ENCODE measurements at places on chromosomes 3 and 15. TPM values are rescaled to one million over a fixed set of nuclear protein-coding genes. Genes with fewer than 3 reads are reported as not detected.

SLC28A1 gene
- not detected for total RNA-seq

MYH15 gene
- total RNA-seq = 0.36 TPM

SAMMSON gene
- not detected for total RNA-seq

TMC3 gene
- not detected for total RNA-seq

KLHL40 gene
- total RNA-seq = not detected

ITPKA gene
- 0.29 TPM for total RNA-seq

LRTM1 gene
- total RNA-seq = not detected

MEGF11 gene
- not detected for total RNA-seq

SLC24A5 gene
- not detected for total RNA-seq

LRRIQ4 gene
- 0.29 TPM for total RNA-seq

CPLX3 gene
- not detected for total RNA-seq

CRABP1 gene
- not detected for total RNA-seq

SEMA5B gene
- not detected for total RNA-seq

MTHFS gene
- 15.6 TPM for total RNA-seq

BOC gene
- total RNA-seq = 29.2 TPM

RHOV gene
- total RNA-seq = not detected

ZKSCAN7 gene
- total RNA-seq = 9.8 TPM

DPPA4 gene
- not detected for total RNA-seq

RGMA gene
- 2.5 TPM for total RNA-seq

C3orf33 gene
- 4.7 TPM for total RNA-seq

ZMYND10 gene
- total RNA-seq = 2.9 TPM

IDH3A gene
- 30.4 TPM for total RNA-seq

RARRES1 gene
- total RNA-seq = 19.5 TPM

CHRD gene
- 0.29 TPM for total RNA-seq

ALPK3 gene
- 0.59 TPM for total RNA-seq

C2CD4A gene
- total RNA-seq = under 0.01 TPM

RRP9 gene
- total RNA-seq = 20.6 TPM

IGSF11 gene
- total RNA-seq = under 0.01 TPM

C15orf40 gene
- total RNA-seq = 13.4 TPM

UNC13C gene
- under 0.01 TPM for total RNA-seq

All from osteoblast (primary cell).